Muscle of leg (tissue), 16 donors: ENCODE measurements at places on chromosomes 2 and 18.

DNA sequence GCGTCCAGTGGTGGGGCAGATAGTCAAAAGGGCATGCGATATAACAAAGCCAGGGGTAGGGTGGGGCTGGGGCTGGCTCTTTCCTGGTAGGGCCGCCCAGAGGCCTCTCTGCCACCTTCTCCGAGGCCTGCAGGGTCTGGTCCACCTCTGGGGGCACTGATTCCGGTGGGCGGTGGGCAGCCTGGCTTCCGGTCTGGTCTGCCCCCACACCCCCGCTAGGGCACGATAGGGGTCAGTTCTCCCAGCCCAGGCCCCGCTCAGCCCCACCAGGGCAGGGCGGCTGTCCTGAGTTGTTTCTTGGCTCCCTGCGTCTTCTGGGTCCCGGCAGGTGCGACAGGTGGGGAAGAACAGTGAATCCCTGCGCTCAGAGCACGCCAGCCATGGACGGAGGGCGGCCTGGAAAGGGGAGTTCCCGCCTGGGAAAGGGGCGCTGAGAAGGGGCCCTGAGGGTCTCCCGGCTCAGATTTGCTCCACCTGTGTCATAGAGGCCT lies 707 bp upstream of the ERFE start:
- DNase-seq, result no peak

- peak; percentile 58 for DNase-seq
Measured at GRCh38 chr2:237617587-237617982, 9.8 kb upstream of the LRRFIP1 start.

- DNase-seq, result no peak
Measured at GRCh38 chr2:96499061-96499960, 5.8 kb downstream of the NEURL3 start.

DNA sequence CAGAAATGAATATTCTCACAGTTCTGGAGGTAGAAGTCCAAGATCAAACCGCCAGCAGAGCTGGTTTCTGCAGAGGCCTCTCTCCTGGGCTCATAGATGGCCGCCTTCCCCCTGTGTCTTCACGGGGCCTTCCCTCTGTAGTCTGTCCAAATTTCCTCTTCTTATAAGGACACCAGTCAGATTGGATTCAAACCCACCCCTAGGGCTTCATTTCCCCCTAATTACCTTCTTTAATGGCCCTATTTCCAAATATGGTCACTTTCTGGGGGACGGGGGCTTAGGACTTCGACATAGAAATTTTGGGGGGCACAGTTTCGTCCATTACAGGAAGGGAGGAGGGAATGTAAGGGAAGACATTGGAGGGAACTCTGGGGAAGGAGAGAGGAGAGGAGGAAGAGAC lies 132.6 kb downstream of the DDX1 start:
- no peak for DNase-seq

GRCh38 chr2:141940709-141941108 lies 190.1 kb downstream of the LRP1B start:
- DNase-seq, result no peak

DNA sequence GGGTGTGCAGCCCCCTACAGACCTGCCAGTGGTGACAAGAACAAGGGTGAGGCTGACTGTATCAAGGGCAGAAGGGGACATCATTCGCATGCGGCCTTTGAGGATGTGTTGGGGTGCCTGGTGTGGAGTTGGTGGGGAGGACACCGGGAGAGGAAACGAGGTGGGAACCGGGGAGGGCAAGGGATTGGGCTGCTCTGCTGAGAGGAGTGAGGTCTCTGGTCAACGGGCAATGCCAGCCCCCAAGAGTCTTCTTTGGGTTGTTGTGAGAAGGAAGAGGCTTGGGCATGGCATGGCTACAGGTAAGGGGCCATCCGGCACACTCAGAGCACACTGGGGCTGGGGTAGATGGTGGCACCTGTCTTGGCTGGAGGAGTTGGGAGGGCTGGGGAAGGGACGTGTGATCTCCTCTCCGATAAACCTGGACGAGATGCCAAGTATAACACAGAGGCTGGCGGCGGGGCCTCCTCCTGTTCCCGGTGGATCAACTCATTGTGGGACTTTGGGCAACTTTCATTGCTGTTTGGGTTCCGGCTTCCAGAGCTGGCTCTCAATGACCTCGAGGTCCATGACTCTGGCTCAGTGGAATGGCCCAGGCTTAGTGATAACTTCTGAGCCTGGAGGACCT lies 37.0 kb downstream of the KCNF1 start:
- no peak for DNase-seq

- no peak for DNase-seq
Measured at GRCh38 chr18:49335677-49336076, 124.8 kb downstream of the DYM start.

- DNase-seq, result no peak
Measured at GRCh38 chr2:8526403-8526696, 155.5 kb upstream of the ID2 start.

DNA sequence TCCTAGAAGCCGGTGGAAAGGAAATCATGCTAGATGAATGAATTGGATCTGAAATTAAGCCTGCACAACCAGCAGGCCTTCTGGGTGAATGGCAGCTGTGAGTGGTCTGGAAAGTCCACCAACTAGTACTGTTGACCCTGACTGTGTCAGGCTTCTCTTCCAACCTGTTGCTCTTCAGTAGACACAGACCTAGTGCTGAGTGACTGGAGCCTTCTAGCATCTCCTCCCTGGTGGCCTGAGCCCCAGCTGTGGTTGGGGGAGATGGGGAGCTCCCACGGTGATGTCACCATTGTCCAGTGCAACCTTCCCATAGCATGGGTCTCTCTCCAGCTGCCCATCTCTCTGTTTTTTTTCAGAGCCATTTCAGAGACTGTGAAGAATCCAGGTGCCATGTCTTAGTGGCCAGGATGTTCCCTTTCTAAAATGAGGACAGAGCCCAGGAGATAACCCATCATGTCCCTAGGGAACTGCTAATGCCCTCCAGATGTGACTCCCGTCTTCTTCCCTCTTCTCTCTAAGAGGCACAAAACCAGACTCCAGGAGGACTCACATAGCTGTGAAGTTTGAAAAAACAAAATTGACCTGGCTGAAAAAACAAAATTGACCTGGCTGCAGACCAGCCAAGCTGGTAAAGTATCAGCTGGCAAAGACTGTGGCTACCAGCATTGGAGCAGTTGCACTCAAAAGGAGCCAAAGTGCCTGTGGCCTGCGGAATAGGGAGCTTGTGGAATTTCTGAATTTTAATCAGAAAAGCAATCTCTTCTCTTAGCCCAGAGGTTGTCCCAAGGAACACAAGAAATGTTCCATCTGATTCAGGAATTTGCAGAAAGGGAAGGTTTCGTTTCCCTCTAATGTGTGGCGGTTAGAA lies 67.4 kb upstream of the RPL31 start:
- DNase-seq, result no peak

DNA sequence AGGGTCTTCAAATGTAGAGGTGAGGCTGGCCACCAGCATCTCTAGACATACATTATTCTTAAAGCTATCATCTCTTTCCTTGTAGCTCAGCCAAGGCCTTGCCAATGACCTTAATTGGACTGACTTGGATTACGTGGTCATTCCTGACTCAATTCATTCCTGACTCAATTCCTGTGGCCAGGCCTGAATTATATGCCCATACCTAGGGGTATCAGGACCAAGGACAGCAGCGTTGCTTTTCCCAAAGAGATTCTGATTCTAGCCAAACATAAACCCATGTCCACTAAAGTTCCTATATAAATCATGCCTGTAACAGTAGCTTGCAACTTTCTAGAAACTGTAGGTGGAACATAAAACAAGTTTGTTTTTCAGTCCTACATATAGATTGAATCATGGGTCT lies 231.7 kb downstream of the ARL6IP6 start:
- peak; percentile 5 for DNase-seq

DNA sequence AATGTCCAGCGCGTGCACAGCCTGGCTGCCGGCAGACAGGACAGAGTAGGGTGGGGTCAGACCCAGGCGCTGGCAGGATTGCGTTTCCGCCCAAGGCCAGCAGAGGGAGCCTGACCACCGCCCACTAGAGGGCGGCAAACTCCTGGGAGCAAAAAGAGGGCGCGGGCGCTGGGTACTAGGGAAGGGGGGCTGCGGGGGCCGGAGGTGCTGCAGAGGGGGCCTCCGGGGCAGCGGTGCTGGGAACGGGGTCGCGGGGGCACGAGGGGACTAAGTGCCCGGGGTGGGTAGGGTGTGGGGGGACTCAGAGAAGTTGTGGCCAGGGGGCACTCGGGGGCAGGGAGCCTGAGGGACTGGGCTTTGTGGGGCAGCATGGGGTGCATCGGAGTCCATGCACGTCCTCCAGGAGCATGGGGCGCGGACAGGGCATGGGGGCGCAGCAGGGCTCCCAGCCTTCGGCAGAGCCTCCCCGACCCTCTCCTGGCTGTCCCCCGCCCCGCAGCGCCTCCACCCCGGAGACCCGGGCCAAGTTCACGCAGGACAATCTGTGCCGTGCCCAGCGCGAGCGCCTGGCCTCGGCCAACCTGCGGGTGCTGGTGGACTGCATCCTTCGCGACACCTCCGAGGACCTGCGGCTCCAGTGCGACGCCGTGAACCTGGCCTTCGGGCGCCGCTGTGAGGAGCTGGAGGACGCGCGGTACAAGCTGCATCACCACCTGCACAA lies 3.2 kb downstream of the TEKT4 start:
- no peak for DNase-seq

GRCh38 chr18:59182673-59183072 lies 37.3 kb upstream of the GRP start:
- DNase-seq, result no peak

DNA sequence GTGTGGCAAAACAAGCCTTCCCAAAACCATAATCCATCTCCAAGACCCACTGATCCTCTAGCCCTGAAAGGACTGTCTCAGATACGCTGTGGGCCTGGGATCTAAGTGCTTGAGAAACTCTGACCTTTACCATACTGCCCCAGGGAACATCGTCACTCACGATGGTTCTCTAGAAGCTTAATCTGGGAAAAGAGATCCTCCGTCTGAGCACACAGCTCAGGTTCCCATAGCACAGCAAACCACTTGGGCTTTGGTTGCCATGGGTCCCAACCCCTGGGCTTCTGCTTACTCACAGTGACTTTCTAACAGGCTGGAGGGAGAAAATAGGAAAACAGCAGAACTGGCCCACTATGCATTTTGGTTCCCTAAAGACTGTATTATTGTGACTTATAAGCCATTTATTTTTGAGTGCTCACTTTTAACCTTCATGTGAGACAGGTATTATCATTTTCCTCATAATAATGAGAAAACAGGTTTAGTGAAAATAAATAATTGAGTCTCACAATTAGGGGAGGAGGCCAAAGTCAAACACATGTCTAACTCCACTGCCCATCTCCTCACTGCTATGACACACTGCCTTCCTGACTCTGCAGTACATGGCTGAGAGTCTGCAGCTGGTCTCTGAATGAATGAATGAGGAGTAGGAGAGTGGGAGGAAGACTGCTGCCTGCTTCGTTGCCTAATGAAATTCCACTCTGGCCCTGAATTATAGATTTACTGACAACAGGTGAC lies 46.7 kb downstream of the REEP1 start:
- peak; percentile 63 for DNase-seq

DNA sequence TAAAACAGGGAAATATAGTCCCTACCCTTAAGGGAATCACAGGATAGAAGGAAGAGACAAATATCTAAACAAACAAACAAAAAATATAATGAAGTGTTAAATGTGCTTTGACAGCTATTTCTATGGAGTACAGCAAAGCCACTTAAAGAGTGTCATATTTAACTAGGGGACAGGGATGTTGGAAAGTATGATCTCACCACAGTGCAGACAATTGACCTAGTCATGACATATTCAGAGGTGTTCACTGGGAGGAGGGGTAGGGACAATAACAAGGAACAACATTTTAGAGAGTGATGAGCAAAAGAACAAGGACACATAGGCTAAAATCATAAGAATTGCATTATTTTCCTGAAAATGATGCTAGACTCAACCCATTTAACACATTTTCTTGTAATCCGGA lies 107.5 kb downstream of the TMEM163 start:
- peak; percentile 49 for DNase-seq

- DNase-seq, result no peak
Measured at GRCh38 chr2:159564081-159564480, 52.3 kb downstream of the BAZ2B start.

DNA sequence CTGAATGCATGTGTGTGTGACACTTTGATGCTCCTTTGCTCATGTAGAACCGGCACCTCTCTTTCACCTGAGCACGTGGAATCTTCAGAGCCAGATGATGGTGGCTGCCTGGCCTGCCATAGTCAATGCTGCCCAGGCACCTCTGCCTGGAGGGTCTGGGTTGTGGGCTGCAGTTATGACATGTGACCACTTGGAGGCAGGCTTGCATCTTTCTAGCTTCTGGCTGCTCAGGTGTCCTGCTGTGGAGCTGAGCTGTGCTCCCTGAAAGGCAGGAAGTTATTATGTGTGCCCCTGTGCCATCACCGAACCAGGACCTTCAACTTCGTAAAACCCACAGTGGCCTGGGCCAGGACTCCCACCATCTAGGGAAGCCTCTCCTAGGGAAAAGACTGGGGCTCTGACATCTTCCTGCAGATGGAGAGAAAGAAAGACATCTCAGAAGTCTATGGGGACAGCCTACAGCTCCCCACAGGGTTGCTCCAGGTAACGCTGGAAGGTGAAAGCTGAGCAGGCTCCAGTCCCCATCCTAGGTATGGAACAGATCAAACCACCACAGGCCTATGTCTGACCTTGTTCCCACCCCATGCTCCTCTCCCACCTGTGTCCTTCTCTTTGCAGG lies 30.2 kb downstream of the PSD4 start:
- peak; percentile 65 for DNase-seq

- DNase-seq, result no peak
Measured at GRCh38 chr2:2575181-2575577, 244.1 kb upstream of the MYT1L start.
